ENCODE measurements at places on chromosomes 12 and 14.

DNA sequence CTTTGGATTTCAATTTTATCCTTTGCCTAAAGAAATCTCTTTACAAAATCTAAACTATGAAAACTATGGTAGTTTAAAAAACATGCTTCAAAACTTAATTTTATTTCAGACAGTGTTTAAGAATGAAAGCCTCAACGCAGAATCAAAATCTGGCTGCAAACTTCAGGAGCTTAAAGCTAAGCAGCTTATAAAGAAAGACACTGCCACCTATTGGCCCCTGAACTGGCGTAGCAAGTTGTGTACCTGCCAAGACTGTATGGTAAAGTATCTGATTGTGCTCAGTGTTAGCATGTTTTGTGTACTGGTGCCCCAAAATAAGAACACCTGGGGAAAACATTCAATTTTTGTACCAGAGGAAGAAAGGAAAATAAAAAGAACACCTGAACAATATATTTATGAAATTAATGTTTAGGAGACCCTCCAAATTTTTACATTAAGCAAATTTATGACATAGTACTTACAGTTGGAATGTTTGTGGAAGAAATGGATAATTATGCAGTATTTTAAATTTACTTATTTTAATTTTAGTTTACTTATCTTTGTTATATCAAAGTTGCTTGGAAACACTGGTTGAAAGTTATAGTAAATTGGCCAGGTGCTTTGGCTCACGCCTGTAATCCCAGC, 12.2 kb downstream of the UBR7 start:
- DNase-seq: peak; percentile 77

DNA sequence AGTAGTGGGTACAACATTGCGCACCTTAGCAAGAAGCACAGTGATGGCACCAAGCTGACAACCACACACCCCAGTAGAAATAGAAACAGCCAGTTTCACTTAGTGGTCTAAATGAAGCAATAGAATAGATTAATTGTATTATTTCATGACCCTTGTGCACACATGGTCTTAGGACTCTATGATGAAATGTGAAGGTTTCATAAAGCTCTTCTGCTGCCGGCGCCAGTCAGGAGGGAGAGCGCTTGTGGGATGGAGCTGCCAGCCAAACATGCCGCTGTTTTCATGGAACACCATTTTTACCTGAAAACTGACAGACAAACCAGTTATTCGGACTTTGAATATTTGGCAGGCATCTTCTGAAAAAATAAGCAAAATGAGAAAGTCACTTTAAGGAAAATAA, 100.0 kb downstream of the PPP2R5C start:
- no peak for DNase-seq

DNA sequence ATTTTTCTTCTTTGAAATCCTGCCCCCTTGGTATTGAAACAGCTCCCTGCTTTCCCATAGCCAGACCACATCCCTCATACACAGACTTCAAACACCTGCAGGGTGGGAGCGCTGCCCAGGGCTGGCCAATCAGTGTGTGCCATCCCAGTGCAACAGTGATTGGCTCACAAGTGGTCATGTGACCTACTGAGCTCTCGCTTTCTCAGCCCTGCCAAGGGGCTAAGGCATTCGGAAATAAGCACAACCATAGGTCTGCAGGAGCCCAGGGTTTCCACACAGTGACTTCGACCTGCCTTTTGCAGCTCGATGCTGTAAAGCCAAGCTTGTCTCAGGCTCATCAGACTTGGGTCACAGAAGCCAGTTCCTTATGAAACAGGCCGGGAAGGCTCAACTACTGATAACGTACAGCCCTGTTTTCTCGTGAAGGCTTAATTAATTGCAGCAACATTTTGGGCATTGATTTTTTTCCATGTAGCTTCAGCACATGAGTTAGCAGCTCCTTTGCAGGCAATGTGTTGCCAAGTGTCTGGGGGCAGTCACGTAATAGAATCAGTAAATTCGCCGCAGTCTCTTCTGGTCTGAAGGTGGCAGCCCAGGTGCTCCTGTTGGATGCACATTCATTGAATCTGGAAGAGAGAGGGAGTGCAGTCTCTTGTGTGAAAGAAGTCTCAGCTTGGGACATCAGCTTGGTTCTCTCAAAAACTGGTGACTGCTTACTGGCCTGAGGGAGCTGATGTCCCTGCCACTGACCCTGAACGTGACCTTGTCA, 1091.8 kb downstream of the AACS start:
- no peak for DNase-seq

GRCh38 chr12:27400856-27401354, 45.6 kb upstream of the SMCO2 start:
- no peak for DNase-seq

DNA sequence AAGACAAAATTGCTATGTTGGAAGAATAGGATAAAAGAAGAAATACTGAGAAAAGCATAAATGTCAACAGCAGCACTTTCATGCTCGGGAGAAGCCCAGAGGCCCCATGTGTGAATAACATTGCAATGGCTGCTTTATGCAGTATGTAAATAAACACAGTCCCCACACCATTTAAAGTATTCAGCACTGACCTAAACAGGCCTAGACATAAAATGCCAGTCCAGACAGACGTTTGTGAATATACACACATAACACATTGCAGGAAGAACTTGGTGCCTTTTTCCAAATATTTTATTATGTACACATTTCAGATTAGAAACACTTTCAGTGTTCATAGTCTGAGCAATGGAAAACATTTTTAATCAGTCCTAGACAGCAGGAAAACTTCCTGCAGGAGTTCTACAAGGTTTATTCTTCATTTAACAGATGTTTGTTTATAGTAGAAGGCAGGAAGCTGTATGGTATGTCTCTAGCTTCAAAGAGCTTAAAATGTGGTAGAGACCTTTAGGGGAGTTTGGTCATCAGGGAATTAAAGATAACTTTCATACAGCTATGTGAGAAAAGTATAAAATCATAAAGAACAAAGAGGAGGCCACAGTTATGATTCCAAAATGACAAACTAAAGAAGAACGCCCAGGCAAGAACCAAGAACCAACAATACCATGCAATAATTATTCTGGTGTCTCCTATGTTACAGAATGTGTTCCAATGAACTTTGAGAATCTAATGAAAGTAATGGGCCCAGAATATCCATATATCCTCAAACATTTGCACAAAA, 30.6 kb upstream of the SLC38A2 start:
- no peak for DNase-seq

- no peak for DNase-seq
Measured at GRCh38 chr12:109606320-109607028, 32.9 kb downstream of the MVK start.

DNA sequence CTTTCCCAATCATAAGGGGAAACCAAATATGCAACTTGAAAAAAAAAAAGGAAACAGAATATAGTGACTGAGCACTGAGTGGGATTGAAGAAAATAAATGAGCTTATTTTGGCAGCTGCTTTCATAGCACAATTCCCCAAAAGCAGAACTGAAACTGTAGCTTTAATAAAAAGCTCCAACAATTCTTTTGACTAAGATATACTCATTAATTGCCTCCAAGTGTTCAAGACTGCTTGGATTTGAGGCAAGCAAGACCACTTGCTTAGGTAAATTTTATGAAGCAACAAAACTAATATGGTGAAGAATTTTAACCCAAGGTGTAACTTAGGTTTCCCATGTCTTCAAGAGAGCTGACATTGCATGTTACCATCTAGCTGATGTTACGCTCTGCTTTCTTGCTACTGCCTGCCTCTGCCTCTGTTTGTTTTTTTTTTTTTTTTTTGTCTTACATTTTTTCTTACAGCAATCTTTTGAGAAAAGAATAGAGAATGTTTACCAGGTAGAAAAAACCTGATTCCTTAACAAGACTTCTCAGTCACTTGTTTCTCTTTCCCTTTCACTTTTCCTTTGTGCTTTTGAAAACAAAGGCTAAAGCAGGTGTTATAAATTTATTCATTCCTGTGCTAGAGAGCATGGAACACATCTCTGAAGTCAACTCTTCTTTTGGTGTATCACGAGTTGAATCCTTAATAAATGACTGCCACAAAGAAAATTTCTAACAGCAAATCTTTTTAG, 134.4 kb downstream of the BCAT1 start:
- no peak for DNase-seq

GRCh38 chr12:111768159-111768895, 1.6 kb downstream of the ALDH2 start:
- DNase-seq: no peak

- no peak for DNase-seq
Measured at GRCh38 chr12:101795786-101796185, 35.0 kb downstream of the GNPTAB start.

DNA sequence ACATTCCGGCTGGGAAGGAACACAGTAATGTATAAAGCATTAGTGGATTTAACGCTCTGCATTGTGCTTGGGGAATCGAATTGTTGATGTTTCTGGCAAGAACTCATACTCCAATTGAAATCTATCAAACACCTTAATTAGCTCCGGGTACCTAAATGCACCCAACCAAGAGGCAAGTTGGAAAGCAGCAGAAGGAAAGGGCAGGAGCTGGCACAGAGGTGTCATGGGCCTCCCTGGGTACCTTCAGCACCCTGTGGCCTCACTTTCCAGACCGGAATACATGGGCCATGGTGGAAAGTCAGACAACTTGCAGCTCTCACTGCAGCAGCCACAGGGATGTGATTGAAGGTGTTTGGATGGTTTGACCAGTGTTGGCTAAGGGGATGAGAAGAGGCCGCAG, 6.8 kb upstream of the BCL11B start:
- DNase-seq: no peak

DNA sequence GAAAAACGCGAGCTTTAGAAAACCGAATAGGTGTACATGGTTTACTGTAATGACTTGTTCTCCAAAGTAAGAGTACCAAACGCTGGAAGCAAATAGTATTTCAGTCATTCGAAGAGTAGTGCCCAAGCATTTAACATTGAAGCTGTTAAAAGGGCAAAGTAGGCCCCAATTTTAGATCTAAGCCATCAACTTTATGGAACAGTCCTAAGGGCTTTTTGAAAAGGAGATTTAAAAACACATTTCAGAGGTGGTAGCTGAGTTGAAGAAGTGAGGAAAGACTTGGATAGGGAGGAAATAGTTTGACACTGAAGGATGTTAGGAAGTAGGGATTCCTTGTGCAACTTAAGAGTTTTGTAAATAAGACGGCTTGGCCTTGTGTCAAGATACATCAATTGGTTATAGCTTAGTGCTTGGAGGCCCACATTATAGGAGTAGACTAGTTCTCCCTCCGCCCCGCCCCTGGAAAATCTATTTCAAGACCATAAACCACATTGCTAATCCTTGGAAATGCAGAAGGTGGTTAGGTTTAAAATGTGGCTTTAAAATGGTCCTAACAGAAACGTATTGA, 783 bp upstream of the TUBA1B start:
- DNase-seq: peak; percentile 25

DNA sequence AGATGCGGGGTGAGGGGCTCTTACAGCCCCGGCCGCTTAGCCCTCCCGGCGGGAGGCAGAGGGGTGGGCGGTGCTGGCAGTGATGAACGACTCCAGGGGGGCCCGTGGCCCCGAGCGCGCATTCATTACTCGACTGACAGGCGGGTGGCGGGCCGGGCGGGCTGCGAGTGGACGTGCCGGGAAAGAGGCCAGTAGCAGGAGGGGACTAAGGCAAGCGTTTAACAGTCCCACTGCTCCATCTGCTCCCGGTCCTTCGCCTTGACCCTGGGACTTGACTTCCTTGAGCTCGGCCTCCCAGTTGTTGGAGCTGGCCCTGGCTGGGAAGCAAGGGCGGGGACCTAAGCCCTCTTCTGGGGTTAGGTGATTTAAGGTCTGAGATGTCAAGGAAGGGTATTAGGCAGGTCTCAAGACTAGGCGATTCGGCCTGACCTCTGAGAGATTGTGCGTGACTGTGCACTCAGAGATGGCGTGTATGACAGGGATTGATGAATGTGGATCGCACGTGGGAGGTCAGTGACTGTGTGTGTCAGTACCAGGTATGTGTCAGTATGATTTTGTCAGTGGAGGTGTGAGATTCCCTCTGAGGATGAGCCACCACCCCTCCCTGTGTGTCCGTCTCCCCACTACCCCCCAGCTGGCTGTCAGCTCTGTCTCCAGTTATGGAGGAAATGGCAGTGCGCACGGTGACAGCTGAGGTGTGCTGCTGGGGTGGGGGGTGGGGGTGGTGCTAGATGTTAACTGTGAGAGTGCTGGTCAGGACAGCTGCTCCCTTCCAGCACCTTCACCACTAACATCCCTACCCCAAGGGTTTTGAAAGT, 3.6 kb upstream of the DNAJC22 start:
- peak; percentile 59 for DNase-seq

DNA sequence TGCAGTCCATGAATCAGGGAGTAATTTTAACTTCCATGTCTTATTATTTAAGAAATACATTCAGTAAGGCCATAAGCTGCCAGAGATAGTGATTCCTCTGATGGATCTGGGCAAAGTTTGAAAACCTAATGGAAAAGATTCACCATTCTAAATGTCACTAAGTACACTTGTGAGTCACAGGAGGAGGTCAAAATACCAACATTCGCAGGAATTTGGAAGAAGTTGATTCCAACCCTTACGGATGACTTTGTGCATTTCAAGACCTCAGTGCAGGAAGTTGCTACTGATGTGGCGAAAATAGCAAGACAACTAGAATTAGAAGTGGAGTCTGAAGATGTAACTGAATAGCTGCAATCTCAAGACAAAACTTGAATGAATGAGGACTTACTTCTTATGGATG, 69.8 kb downstream of the OSBPL8 start:
- no peak for DNase-seq

DNA sequence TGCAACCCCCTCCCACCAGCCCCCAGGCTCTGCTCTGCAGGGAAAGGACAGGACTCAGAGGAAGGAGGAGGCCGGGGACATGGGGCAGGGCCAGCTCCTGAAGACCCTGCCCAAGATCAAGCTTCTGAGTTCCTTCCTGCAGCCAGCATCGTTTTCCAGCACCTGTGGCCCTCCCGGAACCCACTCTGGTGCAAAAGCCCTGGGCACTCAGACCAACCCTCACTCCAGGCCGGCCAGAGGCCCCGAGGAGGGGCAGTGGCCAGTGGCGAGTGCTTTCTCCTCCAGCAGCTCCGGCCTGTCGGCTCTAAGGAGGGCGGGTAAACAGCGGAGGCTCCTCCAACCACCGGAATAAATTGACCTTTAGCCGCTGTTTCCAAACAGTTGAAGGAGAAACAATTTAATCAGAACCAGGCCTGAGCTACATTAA, 10.8 kb downstream of the TMEM179 start:
- DNase-seq: no peak

DNA sequence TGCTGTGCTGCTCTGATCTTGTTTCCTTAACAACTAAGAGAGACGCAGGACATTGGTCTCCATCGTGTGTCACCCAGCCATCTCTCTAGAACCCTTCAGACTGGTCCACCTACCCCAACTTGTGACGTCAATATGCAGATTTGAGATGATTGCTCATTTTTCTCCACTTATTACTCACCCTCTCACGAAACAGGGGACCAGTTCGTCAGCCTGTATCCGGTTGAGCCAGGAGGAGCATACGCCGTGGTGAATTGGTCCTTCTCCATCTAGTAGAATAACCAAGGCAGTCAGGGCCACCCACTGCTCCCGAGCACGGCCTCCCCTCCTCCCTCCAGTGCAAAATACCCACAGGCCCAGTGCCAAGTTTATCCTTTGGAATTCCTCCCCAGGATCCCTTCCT, 36.2 kb upstream of the FBXO21 start:
- DNase-seq: no peak

- no peak for DNase-seq
Measured at GRCh38 chr14:37397941-37398215, 197.2 kb downstream of the FOXA1 start.

GRCh38 chr12:65022960-65023359, 98.1 kb downstream of the WIF1 start:
- DNase-seq: no peak

Data from COR-L47 (cell line).